Activated CD8-positive, alpha-beta T cell treated with anti-CD3 and anti-CD28 coated beads, Interleukin-2, amount 10 ng/mL, durations not matched to agents 7 days and 5 days (primary cell): ENCODE measurements at places on chromosomes 12 and 14.

DNA sequence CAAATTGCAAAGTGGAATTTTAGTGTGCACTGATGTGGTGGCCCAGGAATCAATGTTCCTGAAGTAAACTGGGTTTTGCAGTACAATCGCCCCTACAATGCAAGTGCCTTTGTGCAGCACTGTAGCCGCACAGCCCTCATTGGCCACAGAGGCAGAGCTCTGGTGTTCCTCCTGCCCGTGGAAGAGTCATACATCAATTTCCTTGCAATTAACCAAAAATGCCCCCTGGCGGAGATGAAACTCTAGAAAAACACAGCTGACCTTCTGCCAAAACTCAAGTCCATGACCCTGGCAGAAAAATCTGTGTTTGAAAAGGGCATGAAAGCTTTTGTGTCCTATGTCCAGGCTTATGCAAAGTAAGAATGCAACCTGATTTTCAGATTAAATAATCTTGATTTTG lies 117.9 kb upstream of the PRB2 start:
- DNase-seq, result no peak

DNA sequence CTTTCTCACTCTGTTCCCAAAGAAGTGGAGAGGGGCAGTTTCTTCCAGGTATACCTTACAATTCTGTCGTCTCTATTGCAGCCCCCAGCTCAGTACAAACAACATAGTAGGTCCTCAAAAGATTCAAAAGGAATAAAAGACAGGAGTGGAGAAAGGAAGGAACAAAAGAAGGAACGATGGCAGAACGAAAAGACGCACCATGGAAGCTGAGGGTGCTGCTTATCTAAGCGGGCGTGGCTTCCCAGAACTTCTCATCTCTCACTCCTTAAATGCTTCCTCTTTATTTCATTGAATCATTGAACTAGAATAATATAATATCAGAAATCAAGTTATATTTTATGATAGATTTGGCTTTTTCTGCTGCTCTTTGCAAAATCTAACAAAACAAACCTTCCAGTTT lies 13.7 kb upstream of the LTA4H start:
- DNase-seq, result no peak

DNA sequence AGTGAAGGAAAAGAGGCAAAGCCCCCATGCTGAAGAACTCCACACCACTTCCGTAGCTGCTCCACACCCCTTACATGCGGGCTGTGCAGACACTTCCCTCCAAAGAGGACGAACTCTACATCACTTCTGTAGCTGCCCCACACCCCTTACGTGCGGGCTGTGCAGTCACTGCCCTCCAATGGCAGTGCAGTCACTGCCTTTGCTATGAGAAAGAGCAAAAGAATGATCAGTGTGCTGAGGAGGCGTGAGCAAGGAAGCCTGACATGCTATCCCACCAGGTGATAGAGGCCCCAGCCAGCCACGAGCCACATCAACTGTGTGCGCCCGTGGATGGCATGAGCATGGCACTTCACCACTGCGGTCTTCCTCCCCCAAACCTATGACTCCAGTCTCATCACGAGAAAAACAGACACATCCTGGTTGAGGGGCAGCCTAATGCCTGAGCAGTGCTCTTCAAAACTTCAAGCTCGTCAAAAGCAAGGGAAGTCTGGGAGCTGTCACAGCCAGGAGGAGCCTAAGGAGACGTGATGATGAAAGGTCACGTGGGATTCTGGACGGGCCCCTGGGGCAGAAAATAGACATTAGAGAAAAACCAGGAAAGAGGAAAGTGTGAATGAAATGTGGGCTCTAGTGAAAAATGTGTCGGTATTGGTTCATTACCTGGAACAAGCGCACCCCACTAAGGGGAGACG lies 60.8 kb upstream of the C14orf180 start:
- peak; percentile 10 for DNase-seq

GRCh38 chr12:108807996-108808769 lies 49.2 kb downstream of the SSH1 start:
- DNase-seq, result no peak

DNA sequence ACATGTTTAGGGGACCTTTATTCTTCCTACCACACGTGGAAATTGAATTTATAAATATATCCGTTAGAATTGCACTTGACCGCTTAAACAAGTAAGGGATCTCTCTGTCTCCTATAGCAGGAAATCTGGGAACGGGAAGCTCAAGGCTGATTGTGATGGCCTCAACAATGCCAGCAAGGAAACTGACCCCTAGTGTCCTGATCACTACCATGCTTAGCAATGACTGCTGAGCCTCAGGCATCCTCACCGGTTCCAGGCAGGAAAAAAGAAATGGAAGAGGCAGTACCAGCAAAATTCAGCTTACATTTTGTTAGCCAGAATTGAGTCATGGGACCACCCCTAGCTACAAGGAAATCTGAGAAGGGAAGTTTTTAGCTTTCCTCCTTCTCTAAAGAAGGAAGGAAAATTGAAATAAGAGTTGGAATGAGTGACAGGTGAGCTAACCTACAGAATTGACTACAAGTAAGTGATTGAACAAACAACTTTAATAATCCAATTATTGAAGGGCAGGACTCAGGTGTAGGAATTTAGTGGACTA lies 43.9 kb upstream of the AMN1 start:
- no peak for DNase-seq

- no peak for DNase-seq
Measured at GRCh38 chr12:38934078-38934584, 28.7 kb upstream of the CPNE8 start.

DNA sequence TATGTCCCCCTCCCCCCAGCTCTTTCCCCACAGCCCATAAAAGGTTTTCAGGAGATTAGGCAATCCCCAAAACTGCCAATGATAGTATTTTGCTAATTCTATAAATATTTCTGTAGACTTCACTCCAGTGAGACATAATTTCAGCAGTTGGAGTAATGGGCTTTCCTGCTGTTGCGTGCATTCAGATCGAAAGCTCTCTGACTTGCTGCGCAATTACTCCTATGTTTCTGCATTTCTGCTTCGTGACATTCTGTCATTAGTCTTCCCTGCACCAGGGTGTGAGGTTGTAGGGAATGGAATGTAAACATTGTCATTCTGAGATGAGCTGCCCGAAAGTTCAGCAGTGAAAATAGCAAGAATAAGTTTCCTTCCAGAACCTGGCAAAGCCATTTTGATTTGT lies 58.2 kb downstream of the SAMD4A start:
- no peak for DNase-seq

DNA sequence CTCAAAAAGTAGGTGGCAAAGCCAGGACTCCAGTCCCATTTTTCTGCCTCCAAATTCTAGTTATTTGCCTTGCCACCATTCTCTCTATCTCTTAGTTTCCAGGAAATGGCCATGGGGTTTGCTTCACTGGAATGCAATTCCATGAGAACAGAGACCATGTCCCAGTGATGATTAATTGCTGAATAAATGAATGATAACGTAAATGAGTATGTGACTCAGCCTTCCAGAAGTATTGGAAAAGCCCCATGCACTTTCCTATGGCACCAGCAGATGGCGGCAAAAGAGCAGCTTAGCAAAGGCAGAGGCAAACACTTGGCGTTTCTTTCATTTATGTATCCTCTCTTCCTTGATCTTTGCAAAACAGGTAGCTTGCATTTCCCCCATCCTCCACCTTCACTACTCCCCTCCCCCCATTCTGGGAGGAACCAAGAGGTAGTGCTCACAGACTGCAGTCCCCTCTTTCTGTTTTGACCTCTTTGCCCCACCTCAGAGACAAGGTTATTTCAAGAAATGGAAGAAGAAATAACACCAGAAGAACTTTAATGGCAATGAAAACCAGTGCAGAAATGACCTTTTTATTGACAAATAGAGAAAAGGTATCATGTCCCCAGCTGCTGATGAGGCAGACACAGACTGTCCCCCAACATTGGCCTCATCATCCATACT lies 21.3 kb downstream of the TBX3 start:
- peak; percentile 77 for DNase-seq

DNA sequence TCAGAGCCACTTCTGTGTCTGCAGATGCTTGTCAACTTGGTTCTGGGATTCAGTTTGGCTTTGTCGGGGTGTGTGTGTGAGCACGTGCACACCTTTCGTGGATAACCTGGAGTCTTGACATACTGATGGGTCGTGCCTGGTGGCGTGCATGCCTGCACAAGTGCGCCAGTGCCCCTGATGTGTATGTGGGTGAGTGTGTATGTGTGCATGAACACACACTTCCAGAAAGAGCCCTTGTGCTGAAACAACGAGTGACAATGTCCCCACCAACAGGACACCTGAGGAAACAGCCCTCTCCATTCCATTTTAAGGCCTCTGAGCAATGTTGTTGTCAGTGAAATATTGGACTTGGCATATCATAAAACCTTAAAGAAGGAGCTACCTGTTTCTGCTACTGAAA lies 53.9 kb downstream of the SMUG1 start:
- DNase-seq, result no peak

DNA sequence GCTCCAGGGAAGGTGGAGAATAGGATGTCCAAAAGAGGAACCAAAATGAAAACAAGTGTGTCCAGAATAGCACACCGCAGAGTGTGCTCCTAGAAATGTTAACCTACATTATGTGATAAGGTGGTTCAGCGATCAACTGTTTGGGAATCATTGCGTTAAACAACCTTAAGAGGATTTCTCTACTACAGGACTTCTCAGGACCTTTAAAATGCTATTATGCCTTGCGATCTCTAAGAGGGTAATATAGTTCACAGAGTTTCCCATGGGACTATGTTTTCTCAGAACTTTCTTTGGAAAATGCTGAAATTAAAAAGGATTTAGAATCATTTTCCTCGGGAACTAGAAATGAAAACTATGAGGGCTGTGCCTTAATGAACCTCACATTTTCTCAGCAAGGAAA lies 1.8 kb downstream of the GLT8D2 start:
- no peak for DNase-seq

DNA sequence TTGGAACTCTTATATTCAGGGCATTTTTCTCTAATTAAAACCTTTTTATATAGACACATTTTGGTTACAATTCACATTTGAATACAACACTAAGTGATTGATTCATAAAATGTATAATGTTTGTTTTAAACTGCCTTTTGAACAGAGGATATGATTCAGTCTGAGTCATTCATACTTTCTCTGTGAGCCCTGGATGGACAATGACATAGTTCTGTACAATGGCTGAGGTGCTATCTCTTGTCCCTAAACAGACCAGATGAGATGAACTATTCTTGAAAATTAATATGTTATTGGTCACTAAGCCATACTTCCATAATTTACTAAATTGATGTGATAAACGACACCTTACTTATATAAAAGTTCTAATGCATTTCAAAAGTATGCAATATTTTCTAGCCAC lies 199.7 kb upstream of the ATXN7L3B start:
- no peak for DNase-seq

DNA sequence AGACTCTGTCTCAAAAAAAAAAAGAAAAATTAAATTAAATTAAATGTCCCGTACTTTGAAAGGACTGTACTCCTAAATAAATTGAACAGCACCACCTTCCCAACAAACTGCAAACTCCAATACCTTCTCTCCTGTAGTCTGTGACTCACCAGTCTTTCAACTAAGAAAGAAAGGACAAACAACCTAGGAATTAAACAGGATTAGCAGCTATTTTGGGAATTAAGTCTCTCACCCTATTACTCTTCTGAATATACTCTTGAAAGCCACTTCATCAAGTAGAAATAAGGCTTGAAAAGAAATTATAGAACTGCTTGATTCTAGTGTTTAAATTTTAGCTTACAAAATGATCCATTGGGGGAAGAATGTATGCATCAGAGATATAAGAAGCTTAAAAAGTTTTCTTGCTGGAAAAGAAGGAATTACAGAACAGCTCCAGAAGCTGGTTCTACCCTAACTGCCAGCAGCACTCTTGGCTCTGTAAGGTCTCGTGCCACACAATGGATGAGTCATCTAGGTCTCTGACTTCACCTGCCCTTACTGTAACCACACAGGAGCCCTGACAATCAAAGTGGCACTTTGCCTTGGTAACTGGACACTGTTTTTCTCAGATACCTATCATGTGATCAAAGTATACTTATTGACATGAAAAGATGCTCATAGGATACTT lies 57.0 kb upstream of the CERS5 start:
- peak; percentile 56 for DNase-seq

- no peak for DNase-seq
Measured at GRCh38 chr12:110858848-110859247, 12.1 kb downstream of the CCDC63 start.
